ENCODE measurements at places on chromosomes 5 and 9. TPM values are rescaled to one million over a fixed set of nuclear protein-coding genes. Genes with fewer than 3 reads are reported as not detected.

Gene EXOSC2
- 13.0 TPM for polyA plus RNA-seq

Gene NTRK2
- 3.4 TPM for polyA plus RNA-seq

GRCh38 chr5:17882760-17883488, 248.7 kb downstream of the TAF11L14 start:
- H3K27me3 ChIP-seq: no peaks in the 10 kb centered on the region
- no peak overlapping the region for H3K4me3 ChIP-seq
- DNase-seq: peak; percentile 8
- H3K4me1 ChIP-seq: no peaks in the 10 kb centered on the region
- no peaks in the 10 kb centered on the region for H3K36me3 ChIP-seq

DNA sequence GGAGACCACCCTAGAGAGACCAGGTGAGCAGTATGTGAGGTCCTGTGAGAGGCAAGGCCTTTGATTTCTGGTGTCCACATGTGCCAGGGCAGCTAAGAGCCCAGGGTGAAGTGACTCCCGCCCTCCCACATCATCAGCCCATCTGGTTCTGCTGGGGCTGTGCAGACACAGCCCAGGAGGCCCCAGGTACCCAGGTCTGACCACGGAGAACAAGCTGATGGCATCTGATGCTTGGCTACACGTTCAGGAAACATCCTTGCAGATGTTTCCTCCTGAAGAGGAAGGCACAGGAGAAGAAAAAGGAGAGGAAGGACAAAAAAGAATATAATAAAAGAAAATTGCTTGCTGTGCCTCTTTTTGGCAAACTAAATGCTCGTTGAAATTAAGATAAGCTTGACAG, 225.8 kb downstream of the PAX5 start:
- no peak for DNase-seq
- H3K36me3 ChIP-seq: no peaks in the 10 kb centered on the region
- peaks cover 13% of the 10 kb centered on the region for H3K27me3 ChIP-seq
- no peak overlapping the region for H3K27ac ChIP-seq

DNA sequence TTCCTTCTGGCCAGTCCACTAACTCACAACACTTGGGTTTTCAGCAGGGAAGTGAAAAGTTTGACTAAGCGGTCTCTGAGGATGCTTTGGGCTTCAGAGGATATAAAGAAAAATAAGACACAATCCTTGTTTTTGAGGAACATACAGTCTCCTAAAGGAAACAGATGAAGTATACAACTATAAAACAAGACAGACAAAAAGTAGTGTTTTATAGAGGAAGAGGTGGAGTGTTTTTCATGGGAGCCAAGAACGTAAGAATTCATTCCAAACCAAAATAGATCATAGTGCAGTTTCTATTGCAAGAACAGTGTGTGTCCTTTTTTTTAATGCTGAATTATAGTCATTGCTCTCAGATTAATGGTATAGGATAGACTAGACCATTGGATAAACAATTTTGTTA, 586.9 kb upstream of the BRINP1 start:
- H3K4me1 ChIP-seq: peaks cover 4% of the 10 kb centered on the region
- no peak overlapping the region for H3K27ac ChIP-seq
- H3K27me3 ChIP-seq: peaks cover under 1% of the 10 kb centered on the region
- H3K36me3 ChIP-seq: no peaks in the 10 kb centered on the region
- DNase-seq: no peak
- H3K4me3 ChIP-seq: no peak overlapping the region

DNA sequence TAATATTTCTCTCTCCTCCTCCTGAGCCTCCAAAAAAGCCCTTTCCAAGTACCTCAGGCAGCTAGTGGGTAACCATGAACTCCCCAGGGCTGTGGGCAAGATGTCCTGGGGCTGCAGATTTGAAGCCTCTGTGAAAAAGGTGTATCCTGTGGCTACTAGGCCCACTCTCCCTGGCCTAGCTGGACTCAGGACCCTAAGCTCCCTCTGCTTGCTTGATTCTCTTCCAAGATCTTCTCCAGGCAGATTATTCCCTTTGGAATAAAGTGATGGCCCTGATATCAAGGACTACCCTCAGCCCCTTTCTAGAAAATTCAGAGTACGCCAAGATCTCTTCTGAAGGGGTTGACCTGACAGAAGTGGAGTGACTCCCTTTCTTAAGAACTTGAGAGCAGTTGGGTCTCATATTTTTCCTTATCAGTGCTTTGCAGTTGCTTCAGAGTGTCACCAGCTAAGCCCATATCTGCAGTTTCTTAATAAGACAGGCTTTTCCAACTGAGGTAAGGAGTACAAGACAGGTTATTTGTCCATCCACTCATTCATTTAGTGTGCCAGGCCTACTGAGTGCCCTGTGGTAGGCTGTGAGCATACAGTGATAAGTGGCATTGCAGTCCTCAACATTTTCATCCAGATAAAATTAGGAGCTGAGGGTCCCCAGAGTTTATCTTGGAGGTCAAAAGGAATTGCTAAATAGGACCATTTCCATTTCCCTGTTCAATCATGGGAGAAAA, 42.5 kb downstream of the CYSTM1 start:
- no peaks in the 10 kb centered on the region for H3K27me3 ChIP-seq
- no peak overlapping the region for H3K4me3 ChIP-seq
- H3K4me1 ChIP-seq: peaks cover 59% of the 10 kb centered on the region
